ENCODE measurements at places on chromosomes 1 and 21.

GRCh38 chr1:100499194-100499811, 38.6 kb upstream of the GPR88 start:
- no peak for ATAC-seq

GRCh38 chr1:193030280-193030679, 28.9 kb downstream of the UCHL5 start:
- no peak for ATAC-seq

GRCh38 chr1:169103480-169103893, 3.0 kb upstream of the ATP1B1 start:
- ATAC-seq = peak; percentile 27

GRCh38 chr1:75625795-75626194, 14.9 kb upstream of the SLC44A5 start:
- ATAC-seq = no peak

GRCh38 chr1:94903280-94904009, 23.5 kb downstream of the CNN3 start:
- ATAC-seq = no peak

DNA sequence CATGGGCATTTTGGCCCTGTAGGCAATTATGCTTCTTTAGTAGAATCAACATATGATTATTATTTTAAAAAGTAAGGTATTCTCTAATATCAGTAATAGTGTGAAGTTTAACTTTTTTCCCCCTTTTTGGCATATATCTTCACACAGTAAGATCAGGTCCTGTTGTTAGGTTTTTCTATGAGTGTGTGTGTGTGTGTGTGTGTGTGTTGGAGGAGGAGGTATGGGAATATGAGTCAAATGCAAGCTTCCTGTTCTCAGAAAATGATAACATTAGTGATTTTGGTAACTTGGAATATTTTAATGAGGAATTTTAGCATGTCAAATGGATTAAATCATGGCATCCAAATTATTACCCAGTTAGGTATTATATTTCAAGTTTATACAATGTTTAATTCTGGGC, 65.8 kb upstream of the BCL10 start:
- ATAC-seq = no peak

- no peak for ATAC-seq
These were observed 195.1 kb upstream of the FMN2 start for GRCh38 chr1:239896569-239896968.

DNA sequence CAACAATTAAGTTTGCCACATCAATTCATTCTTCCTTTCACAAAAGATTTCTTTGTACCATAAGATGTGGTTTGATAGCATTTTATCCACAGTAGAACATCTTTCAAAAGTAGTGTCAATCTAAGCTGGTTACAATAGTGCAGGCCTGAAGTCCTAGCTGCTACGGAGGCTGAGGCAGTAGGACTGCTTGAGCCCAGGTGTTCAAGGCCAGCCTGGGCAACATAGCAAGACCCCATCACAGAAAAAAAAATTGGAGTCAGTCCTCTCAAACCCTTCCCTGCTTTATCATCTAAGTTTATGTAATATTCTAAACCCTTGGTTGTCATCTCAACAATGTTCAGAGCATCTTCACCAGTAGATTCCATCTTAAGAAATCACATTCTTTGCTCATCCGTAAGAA, 31.7 kb downstream of the DENND1B start:
- no peak for ATAC-seq

GRCh38 chr21:33948096-33948950, 32.7 kb upstream of the ATP5PO start:
- ATAC-seq = peak; percentile 60

DNA sequence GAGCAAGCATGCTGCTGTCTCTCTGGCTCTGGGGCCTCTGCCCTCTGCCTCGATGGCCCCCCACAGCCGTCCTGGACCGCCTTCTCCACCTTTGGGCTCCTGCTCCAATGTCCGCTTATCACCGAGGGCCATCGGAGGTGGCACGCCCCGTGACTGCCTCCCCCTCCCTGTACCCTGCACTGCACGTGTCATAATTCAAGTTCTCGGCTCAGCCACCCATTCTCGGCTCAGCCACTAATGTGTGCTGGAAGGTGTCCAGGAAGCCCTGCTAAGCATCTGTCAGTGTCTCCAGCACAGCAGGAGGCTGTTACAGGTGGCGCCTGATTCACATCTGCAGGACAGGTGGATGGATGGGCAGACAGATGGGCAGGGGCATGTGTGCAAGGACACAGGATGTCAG, 45.5 kb downstream of the TP73 start:
- no peak for ATAC-seq

GRCh38 chr21:45818276-45818903, 163.2 kb upstream of the COL6A1 start:
- no peak for ATAC-seq

GRCh38 chr1:2528966-2529783, 888 bp downstream of the HES5 start:
- no peak for ATAC-seq

- no peak for ATAC-seq
These were observed 12.8 kb downstream of the KRTAP24-1 start for GRCh38 chr21:30269803-30270530.

GRCh38 chr1:92038695-92039346, 9.0 kb downstream of the EPHX4 start:
- ATAC-seq = no peak

GRCh38 chr1:63799820-63800219, 26.0 kb downstream of the ROR1 start:
- no peak for ATAC-seq

- ATAC-seq = no peak
These were observed 30.6 kb downstream of the LDLRAP1 start for GRCh38 chr1:25573961-25574360.

DNA sequence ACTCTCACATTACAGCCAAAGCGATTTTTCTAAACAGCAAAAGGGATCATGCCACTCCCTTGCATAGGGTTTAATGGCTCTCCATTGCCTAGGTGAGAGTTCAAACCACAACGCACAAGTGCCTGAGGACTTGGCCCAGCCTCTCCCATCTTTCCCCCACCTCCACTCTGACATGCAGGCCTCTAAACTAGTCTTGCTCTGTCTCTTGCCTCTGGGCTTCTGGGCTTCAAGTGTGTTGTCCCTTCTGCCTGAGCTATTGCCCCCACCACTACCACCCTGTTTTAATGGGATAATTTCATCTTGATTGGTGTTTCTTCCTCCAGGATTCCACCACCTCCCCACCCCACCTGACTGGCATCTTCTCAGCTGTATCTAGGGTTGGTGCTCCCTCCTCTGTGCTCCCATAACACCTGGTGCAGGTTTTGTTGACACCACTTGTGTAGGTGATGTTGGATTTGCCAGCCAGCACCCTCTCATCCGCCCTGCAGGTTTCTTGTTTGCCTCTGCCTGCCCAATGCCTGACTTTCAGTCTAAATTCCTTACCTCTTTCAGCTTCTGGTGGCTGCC, 2.7 kb upstream of the ZBTB21 start:
- ATAC-seq = no peak

GRCh38 chr1:208233546-208233945, 10.6 kb downstream of the PLXNA2 start:
- peak; percentile 23 for ATAC-seq

DNA sequence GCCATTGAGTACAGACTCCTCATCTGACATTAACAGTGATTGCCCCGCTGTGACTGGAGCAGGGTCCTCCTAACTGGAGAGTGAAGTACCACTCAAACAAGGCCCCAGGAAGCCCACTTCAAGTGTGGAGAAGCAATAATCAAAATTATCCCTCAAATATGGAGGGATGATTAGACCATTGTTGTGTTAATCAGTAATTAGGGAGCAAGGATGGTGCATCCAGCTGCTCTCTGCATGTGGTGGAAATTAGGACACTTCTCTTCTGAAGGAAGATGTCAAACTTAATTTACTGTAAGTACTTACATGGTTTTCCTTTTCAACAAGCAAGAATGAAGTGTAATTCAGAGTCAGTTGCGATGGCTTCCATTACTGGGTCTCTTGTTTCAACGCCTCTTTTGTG, 3.4 kb upstream of the ZP4 start:
- no peak for ATAC-seq

DNA sequence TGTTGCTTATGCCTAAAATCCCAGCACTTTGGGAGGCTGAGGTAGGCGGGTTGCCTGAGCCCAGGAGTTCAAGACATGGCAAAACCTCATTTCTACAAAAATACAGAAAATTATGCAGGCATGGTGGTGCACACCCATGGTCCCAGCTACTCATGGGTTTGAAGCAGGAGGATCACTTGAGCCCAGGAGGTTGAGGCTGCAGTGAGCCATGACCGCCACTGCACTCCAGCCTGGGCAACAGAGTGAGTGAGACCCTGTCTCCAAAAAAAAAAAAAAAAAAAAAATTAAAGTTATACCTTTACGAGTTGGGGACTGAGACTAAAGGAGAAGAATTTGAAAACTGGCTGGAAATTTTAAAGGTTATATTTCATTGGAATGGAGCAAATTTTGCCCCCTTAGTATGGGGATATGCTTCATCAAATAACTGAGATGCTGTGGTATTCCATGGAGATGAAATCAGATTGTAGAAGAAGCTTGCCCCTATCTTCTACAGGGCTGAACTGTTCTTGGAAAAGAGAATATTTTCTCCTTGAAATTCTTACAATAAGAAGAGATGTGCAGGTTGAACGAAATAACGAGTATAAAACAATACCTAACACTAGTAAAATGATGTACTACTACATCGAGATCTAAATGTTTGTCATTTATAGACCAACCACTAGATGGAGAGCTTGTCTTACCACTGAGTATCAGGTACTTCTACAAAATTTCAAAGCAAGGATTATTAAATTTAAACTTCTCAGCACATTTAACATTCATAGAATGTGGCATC, 34.9 kb upstream of the SCYL3 start:
- peak; percentile 69 for ATAC-seq

DNA sequence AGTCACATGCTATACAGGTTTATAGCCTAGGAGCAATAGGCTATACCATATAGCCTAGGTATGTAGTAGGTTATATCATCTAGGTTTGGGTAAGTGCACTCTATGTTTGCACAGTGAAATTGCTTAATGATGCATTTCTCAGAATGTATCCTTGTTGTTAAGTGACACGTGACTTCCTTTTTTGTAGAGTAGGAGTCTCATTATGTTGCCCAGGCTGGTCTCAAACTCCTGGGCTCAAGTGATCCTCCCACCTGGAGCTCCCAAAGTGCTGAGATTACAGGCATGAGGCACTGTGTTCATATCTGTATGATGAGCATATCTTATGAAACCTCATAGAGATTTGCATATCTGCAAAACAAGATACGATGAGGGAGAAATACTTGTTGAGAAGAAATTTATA, 13.8 kb upstream of the ABCB10 start:
- no peak for ATAC-seq

All from esophagus mucosa (tissue), 1 donor.